ENCODE measurements at places on chromosomes 7 and 10. TPM values are rescaled to one million over a fixed set of nuclear protein-coding genes. Genes with fewer than 3 reads are reported as not detected.

The NXPH1 gene
- total RNA-seq, result not detected

The TMEM273 gene
- 0.83 TPM for total RNA-seq

The OPTN gene
- 43.9 TPM for total RNA-seq

The RBP3 gene
- total RNA-seq, result not detected

The ZNHIT1 gene
- total RNA-seq, result 33.9 TPM

The ANKRD30A gene
- total RNA-seq, result not detected

The HIP1 gene
- 2.1 TPM for total RNA-seq

DNA sequence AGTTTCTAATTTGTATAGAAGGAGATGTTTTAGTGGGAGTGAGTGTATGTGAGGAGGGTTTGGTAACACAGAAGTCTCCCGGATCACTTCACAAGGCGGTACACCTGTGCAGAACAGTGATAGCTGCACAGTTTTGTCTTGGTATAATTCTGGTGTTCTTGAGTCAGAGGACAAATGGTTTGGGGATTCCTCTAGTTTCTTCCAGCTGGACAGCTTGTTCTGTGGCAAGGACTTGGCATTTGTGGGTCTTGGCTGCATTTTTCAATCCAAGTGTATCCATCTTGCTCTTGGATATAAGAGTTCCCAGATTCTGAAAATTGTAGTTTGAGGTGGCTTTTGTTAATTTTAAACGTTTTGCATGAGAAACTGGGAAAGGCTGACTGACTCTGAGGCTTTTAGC, 135.7 kb downstream of the AHR start:
- H3K4me3 ChIP-seq, result no peak overlapping the region
- no peaks in the 10 kb centered on the region for H3K27me3 ChIP-seq
- no peak overlapping the region for H3K27ac ChIP-seq
- DNase-seq, result no peak

DNA sequence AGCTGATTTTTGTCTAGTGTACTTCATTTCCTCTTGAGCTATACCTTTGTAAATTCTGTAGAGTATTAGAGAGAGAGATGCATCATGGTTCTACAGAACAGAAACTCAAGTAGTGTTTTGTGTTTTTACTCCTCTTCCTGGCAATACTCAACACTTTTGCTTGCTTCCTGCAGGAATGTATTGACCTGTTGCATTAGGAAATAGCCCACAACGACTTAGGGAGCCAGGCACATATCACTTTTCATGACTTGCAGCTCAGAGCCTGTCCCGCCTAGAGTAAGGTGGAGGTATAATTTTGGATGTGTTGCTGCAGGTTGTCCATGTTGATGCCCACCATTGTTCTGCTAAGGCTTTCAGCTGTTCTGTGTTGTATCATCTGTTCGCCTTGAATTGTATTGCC, 216.3 kb downstream of the SDK1 start:
- H3K27me3 ChIP-seq, result no peaks in the 10 kb centered on the region
- peaks cover 4% of the 10 kb centered on the region for H3K4me1 ChIP-seq
- DNase-seq, result no peak
- no peaks in the 10 kb centered on the region for H3K36me3 ChIP-seq
- H3K27ac ChIP-seq, result no peak overlapping the region

DNA sequence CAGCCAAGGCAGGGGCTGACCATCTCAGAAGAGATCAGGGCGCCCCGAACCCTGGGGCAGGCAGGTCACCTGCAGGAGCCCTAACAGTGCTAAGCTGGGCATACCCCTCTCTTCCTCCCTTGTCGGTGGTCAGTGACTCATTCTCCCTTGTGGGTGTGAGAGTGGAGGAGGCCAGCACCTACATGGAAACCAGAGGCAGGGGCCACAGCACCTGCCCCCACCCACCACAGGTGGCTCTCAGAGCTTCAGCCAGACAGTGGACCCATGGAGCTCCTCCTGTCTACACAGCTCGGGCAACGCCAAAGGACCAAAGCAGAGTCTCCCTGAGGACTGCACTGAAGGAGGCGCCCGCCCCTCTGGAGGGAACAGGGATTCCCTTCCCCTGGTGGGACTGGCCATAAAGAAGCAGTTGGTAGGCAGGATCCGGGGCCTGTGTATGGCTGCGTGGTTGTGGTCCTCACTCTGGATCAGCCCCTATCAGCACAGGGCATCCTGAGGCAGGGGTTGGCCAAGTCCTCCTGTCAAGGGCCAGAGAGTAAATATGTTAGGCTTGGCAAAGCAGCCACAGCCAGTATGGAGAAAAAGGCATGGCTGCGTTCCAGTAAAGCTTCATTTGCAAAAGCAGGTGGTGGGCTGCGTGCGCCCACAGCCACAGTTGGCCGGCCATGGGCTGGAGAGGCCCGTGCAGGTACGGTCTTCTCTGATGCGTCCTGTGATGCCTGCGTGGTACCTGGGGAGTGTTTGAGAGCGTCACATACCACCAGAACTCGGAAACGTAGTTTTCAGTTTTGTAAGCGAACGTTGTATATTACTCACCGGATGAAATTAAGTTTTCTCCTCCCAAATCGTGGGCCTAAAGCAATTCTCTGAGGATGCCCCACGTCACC, 198.2 kb downstream of the EBF3 start:
- H3K36me3 ChIP-seq, result peaks cover 52% of the 10 kb centered on the region
- H3K27me3 ChIP-seq, result no peaks in the 10 kb centered on the region
- no peak for DNase-seq
- no peak overlapping the region for H3K27ac ChIP-seq

GRCh38 chr7:69060516-69060915, 537.8 kb upstream of the AUTS2 start:
- no peak for DNase-seq
- no peaks in the 10 kb centered on the region for H3K4me1 ChIP-seq
- no peaks in the 10 kb centered on the region for H3K36me3 ChIP-seq
- H3K27ac ChIP-seq, result no peak overlapping the region

DNA sequence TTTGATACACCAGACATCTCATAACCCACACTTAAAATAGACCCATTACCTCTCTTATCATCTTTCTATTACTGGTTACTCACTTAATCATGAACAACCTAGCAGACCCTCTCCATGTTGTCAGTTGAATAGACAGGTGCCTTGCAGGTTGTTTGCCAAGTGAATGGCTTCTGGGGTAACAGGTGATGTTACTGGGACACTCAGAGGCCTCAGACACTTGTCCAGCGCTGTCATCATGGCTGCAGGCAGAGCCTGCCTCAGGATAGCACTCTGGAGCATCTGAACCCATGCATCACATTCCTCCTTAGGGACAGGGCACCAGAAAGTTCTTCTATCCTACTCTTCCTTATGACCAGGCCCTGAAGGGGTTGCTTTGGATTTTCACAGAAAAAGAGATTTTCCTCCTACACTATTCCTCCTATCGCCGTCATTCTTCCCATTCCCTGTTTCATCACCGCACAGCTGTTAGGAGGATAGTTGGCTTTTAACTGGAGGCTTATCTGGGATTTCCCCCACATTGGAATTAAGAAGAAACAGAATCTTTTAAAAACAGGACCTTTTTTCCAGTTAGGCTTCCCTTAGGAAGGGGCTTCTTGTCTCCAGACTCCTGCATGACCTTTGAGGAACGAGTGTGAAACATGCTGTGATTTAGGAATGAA, 182.1 kb downstream of the VTI1A start:
- peaks cover 16% of the 10 kb centered on the region for H3K36me3 ChIP-seq
- H3K4me1 ChIP-seq, result peaks cover 7% of the 10 kb centered on the region
- no peaks in the 10 kb centered on the region for H3K27me3 ChIP-seq
- H3K4me3 ChIP-seq, result no peak overlapping the region

DNA sequence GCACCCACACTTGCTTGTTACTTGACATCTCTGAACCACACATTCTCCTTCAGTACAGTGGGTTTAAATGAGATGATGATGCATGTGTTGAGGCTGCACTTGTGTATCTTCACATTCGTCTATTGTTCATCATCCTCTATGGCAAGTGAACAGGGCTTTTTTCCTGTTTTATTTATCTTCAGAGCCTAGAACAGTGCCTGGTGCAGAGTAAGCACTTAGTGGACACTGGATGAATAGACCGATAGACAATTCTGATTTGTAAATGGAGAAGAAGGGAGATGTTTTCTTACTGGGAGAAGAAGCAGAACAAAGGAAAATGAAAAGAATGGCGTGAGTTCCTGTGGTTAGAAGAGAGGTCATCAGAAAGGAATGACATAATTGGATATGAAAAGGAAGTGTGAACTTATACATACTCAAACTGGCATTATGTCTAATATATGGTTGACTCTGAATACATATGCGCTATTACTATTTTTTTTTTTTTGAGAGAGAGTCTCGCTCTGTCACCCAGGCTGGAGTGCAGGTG, 99.7 kb downstream of the AVL9 start:
- H3K4me3 ChIP-seq, result no peak overlapping the region
- H3K27me3 ChIP-seq, result peaks cover 7% of the 10 kb centered on the region
- DNase-seq, result no peak
- no peaks in the 10 kb centered on the region for H3K4me1 ChIP-seq
- H3K36me3 ChIP-seq, result peaks cover 10% of the 10 kb centered on the region

DNA sequence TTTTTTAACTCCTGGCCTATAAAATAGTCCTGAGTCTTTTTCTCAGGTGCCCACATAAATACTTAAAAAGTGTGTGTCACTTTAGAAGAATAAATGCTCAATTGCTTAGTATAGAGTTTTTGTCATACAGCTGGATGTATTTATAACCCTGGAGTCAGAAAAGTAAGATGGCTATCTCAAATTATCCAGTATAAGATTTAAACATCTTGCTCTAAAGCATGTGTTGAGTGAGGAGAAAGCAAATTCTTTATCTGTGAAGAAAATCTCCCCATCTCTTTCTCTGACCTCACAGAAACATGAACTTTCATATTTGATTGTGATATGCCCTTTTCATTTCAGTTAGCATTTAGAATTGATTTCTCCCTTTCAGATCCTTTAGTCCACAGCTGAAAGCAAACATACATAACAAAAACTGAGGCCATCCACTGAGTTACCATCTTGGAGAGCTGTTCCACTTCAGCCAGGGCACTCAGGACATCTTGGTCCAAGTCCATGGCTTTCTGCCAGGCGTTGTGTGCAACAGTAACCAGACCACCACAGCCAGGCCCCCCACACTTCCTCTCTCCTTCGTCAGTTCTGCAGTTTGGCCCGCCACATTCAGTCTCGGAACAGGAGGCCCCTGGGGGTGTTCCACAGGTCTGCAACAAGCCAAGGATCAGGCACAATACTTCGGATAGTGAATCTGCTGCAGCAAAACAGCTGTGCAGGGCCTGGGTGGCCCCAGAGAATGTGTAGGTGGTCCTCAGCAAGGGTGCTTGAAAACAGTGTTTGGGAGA, 40.9 kb downstream of the DLD start:
- H3K36me3 ChIP-seq, result no peaks in the 10 kb centered on the region
- H3K4me1 ChIP-seq, result peaks cover 16% of the 10 kb centered on the region
- peak overlapping the region; percentile 30 for H3K27ac ChIP-seq
- H3K4me3 ChIP-seq, result no peak overlapping the region

GRCh38 chr7:93036807-93037206, 81.0 kb downstream of the SAMD9 start:
- H3K27me3 ChIP-seq, result no peaks in the 10 kb centered on the region
- H3K27ac ChIP-seq, result no peak overlapping the region
- no peak overlapping the region for H3K4me3 ChIP-seq

DNA sequence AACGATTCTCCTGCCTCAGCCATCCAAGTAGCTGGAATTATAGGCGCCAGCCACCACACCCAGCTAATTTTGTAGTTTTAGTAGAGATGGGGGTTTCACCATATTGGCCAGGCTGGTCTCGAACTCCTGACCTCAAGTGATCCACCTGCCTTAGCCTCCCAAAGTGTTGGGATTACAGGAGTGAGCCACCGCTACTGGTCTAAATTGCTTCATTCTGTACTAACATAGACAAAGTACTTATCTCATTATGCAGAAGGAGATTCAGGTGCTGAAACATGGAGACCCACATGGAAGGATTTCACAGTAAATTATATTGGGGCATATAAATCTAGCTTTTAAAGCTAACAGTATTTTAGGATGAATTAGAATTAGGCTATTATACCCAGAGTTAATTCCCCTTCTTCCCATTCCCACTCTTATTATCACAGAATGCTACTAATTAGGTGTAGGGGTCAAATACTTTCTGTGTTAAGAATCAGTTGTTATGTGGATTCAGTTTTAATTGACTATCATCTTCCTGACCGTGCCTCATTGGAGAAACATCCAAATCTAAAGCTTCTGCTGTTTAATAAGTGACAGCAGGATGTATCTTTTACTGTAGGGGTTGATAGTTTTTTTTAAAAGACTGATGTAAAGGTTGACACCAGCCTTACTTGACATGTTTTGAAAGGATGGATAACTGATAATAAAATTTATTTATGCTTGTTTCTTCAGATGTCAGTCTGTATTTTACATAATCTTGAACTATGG, 27.2 kb downstream of the ADK start:
- DNase-seq, result no peak
- peak overlapping the region; percentile 31 for H3K27ac ChIP-seq
- H3K4me1 ChIP-seq, result peaks cover 47% of the 10 kb centered on the region
- peak overlapping the region; percentile 28 for H3K4me3 ChIP-seq
- no peaks in the 10 kb centered on the region for H3K36me3 ChIP-seq

DNA sequence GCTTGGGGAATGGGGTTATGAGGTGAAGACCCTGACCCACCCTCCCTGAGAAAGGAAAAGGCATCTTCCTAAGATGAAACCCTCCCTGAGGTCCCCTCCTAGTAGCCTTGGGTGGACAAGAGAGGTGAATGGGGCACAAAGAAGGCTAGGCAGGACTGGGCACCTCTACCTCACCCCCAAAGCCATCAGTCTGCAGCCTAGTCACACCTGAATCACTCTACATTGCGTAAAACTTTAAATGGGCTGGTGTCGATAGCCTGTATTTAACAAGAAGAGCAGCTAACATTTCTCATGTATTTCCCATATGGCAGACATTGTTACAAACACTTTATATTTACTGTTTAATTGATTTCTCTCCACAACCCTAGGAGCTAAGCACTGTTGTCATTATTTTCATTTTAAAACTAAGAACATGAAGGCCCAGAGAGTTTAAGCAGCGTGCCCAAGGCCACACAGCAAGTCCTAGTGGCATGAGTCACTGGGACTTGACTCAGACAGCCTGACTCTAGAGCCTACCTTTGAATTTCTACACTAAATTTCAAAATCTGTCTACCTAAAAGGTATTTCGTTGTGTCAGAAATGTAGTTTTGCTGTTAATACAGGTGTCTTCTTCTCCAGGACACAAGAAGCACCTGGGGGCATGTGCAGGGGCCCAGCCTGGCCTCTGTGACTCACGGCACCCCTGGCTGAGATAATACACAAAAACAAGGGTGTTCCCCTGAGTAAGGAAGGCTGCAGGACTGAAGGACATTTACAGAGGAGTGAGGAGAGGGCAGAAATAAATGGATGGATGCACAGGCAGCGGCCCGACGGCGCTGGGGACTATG, 3.4 kb downstream of the AOC1 start:
- H3K27me3 ChIP-seq, result peaks cover 42% of the 10 kb centered on the region
- peaks cover 8% of the 10 kb centered on the region for H3K4me1 ChIP-seq
- no peaks in the 10 kb centered on the region for H3K36me3 ChIP-seq
- no peak for DNase-seq

DNA sequence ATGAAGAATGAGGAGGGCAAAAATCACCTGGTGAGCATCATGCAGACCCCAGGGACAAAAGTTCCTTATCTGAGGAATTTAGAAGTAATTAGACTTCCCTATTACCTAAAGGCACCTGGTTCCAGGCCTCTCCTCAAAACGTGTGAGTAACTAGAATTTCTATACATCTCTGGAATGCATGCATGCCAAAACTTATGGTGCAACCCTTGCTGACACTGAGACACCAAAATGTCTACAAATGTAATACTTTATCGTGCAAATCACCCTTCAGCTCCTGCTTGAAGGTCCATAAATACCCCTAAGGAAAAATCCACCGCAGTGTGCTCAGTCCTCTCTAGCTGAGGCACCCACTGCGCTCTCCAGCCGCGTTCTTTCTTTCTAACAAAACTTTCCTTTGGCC, 84.2 kb downstream of the PAXIP1 start:
- no peak for DNase-seq
- no peak overlapping the region for H3K27ac ChIP-seq
- peaks cover 3% of the 10 kb centered on the region for H3K4me1 ChIP-seq
- no peaks in the 10 kb centered on the region for H3K36me3 ChIP-seq
- H3K4me3 ChIP-seq, result no peak overlapping the region

Measured in naive thymus-derived CD8-positive, alpha-beta T cell (primary cell).